ENCODE measurements at places on chromosomes 4 and X.

DNA sequence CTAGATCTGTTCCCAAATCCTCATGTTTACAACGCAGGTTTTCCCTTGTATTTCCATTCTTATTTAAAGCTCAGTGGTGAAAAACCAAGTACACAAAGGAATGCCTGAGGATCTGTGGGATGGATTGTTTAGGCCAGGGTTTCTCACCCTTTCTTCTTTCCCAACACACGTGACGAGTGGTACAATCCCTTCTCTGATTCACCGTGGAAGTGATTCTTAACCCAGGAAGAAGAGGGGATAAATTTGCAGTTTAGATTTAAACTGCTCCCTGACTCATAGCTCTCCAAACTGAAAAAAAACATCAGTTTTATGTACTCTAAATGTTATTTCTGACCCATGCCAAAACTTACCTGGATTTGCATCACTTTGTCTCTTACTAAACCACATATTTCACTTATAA lies 17.0 kb downstream of the PAQR3 start:
- no peak for DNase-seq

- DNase-seq, result no peak
These were observed 171.2 kb upstream of the NWD2 start for GRCh38 chr4:37073226-37073840.

GRCh38 chr4:11232015-11232414 lies 196.7 kb downstream of the HS3ST1 start:
- no peak for DNase-seq

DNA sequence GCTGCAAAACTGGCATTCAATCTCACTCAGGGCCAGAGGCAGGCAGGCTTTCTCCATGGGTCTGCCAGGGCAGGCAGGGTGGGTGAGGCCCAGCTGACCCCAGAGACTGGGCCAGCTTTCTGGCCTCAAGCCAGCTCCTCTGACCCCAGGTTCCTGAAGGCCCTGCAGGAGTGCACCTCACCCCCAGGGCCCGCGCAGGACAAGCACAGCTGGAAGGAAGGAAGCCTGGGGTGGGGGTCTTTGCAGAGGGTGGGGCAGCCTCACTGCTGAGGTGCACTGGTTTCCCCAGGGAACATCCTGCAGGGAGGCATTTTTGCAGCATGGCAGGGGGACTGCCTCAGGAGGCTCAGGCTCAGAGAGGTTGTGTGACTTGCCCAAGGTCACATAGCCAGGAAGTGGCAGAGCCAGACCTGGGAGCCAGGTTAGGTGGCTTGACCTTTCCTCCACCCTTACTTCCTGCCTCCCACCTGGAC lies 31.5 kb upstream of the AFAP1 start:
- no peak for DNase-seq

DNA sequence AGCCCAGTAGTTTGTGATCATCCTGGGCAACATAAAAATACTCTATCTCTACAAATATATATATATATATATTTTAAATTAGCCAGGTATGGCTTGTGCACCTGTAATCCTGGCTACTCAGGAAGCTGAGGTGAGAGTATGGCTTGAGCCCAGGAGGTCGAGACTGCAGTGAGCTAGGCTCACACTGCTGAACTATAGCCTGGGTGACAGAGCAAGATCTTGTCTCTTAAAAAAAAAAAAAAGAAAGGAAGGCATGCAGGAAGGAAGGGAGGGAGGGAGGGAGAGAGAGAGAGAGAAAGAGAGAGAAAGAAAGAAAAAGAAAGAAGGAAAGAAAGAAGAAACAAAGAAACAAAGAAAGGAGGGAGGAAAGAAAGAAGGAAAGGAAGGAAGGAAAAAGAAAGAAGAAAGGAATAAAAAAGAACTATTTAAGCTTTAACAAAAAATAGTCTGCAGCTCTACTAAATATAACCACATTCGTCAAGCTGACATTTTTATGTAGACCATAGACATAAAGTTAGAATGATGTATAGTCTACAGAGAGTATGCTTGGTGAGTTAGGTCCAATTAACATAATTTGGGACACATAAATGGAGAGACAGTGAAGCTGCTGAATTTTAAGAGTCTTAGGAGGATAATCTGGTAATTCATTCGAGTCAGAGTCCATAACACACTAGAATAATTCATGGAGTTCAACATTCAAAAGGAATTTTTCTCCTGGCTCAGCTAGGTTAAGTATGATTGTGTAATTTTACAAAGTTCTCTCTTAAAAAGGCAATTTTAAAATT lies 111.9 kb downstream of the GLRA3 start:
- DNase-seq, result no peak

GRCh38 chr4:15695240-15695699 lies 7.6 kb upstream of the BST1 start:
- no peak for DNase-seq

GRCh38 chr4:132383571-132384199 lies 765.4 kb upstream of the PCDH10 start:
- DNase-seq, result no peak

DNA sequence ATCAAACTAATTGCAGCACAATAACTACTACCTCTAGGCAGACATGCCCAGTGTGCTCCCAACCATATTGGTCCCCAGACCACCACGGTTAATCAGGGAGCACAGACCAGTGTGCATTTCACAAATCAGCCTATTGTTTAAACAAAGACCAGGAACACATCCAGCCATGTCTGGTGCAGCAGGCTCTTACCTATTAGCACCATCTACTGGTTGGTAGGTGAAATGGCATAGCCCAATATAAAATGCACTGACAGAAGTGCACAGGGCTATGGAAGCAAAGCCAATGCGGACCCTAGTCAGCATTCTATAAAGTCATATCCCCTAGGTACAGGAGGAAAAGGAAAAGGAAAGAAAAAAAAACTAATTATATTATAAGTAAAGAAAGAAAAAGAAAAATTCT lies 15.5 kb upstream of the CYLC1 start:
- no peak for DNase-seq

GRCh38 chrX:24428516-24428915 lies 36.6 kb upstream of the PDK3 start:
- DNase-seq, result no peak

DNA sequence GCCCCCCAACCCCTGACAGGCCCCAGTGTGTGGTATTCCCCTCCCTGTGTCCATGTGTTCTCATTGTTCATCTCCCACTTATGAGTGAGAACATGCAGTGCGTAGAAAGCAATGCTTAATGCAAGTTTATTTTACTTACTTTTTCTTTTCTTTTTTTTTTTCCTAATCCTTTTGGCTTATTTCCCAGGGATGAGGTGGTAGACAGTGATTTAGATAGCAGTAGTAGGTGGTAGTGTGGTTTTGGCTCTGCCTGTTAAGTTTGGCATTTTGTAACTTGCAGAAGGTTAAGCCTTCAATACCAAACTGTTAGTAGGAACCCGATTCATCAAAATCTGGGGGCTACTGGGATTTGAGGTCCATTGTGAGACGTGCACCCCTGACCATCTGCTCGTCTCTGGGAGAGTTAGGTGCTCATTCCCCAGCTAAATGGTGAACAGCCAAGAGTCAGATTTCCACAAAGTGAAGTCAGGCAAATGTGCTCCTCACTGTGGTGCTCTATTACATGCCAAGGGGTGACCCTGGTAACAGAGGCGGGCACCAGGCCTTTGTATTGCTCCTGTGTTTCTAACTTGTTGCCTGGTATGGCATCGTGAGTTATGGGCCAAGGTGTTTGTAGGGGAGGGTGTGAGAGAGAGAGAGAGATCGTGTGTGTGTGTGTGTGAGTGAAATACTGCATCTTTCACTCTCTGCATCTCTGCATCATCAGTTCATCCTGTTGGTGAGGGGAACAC lies 70.3 kb downstream of the PHOX2B start:
- no peak for DNase-seq

GRCh38 chr4:85555206-85555605 lies 80.3 kb downstream of the ARHGAP24 start:
- no peak for DNase-seq

DNA sequence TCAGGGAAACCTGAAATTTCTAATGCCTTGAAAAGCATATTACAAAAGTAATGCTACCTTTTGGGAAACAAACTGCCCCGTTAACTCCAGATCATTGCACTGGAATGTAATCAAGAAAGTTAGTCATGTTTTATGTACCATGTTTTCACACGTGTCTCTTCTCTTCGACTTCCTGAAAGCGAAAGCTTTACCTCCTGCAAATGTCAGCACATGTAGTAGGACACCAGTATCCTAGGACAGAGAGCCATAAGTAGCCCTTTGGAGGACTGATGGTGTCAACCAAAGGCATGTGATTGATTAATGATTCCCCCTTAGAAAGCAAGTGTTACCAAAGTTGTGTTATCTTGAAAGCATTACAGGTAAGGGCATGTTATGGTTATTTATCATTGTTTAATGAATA lies 8.8 kb upstream of the MND1 start:
- DNase-seq, result no peak

- no peak for DNase-seq
These were observed 80.9 kb downstream of the CLDN34 start for GRCh38 chrX:10048076-10048475.

GRCh38 chrX:93673869-93674271 lies at the start of gene FAM133A:
TSS of gene FAM133A (plus strand) at chrX:93674206. CDS start at chrX:93709420, 35,214 bp downstream.
- DNase-seq, result no peak

DNA sequence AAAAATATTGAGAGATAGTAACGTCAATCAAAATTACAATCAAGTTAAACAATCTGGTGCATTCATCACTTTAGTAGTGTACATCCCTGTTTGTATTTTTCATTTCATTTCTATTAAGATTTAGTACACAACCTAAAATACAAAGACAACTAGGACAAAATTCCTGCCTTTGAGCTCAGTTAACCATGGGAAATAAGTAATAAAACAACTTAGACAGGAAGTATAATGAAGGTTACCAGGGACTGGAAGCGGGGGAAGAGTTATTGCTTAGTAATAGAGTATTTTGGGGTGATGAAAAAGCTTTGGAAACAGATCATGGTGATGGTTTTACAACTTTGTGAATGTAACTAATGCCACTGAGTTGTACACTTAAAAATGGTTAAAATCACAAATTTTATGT lies 25.6 kb upstream of the ATXN3L start:
- DNase-seq, result no peak

GRCh38 chr4:19941434-19941833 lies 310.3 kb upstream of the SLIT2 start:
- no peak for DNase-seq

GRCh38 chr4:26860922-26861433 lies 337 bp downstream of the STIM2 start:
- peak; percentile 76 for DNase-seq

- DNase-seq, result no peak
These were observed 344.8 kb upstream of the MAGEB2 start for GRCh38 chrX:29870608-29871007.

All from lung (tissue), 17 donors.